ENCODE measurements at places on chromosomes 6 and 20. TPM values are rescaled to one million over a fixed set of nuclear protein-coding genes. Genes with fewer than 3 reads are reported as not detected.

GRCh38 chr20:967796-968742 is 34.0 kb downstream of the RSPO4 start:
- no peak for DNase-seq

The ESF1 gene
- total RNA-seq: 3.0 TPM

GRCh38 chr6:138776659-138777058 is 3.1 kb downstream of the CCDC28A start:
- DNase-seq: no peak

- no peak for DNase-seq
Measured at GRCh38 chr6:75556240-75556639, 45.4 kb upstream of the SENP6 start.

DNA sequence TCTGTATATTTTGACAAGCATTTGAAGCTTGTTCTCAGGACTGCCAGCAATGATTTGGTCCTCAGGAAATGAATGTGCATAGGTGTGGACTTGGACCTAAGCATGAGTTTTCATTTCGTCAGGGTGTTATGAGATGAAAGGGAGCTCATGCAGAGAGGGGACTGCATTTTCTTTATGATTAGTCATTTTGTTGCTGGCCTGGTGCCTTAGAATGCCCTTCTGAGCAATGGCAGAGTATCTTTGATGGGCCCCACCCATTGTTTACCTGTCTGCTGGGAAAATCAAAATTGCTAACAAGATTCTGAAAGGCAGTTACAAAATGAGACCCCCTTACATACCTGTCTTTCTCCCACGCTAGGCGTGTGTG is 51.5 kb upstream of the MTHFD1L start:
- no peak for DNase-seq

- no peak for DNase-seq
Measured at GRCh38 chr20:41334036-41334435, 6.6 kb upstream of the LPIN3 start.

The PYGB gene
- 195 TPM for total RNA-seq

DNA sequence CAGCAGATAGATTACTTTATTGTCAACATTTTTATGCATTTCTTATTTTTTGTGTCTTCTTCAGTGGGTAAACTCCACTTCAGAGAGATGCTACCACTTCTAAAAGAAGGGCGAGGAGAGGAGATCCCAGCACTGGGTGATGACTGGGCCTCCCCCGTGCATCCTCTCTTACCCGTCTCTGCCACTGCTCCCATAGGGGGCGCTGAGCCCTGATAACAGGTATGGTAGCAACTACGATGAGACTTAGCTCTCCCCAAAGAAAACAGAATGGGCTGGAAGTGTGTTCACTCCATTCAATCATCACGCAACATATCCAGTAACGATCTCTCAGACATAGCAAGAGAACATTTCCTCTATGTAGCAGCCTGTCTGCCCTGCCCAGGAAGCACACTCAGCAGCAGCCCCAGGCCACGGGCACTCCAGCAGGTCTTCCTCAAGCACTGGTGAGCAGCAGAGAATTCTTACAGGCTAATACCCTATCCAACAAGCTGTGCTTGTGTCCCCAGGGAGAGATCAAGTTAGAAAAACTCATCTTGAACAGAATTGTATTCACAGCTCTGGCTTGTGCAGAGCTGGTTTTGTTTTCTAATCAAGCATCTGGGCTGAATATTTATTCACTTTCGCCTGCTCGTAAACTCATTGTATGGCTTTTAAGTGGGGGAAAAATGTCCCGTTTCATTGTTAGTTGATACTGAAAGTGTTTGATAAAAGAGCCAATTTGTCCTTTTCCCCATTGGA is 533.1 kb upstream of the CDH4 start:
- DNase-seq: no peak

DNA sequence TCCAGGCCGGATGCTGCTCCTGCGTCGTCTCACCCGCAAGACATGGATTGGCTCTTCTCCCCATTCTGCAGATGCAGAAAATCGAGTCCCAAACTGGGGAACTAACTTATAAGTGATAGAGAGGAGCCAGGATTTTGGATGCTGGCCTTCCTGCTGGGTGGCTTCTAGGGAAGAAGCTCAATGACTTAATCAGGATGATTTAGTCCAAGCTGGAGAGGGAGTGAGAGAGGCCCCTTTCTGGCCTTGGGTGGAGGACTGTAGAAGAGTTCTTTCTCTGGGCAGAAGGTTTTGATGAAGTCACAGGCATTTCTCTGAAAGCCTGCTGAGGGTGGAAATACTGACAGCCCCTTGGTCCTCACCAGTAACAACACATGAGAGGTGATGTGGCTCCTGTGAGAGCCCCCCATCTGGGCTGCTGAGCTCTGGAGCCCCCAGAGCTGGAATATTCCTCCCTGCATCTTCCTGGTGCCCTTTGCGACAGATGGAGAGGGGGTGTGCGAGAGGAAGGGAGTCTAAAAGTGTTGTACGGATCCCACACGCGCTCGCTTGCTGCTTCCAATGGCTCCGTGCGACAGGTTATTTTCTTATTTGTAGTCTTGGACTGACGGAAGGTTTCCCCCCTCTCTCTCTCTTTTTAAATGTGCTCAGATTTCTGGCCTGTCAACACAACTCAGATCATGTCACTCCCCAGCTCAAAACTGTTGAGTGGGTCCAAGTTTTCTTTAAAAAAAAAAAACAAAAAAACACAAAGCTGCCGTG is 3.5 kb downstream of the SIRPA start:
- DNase-seq: no peak

The OR2J3 gene
- not detected for total RNA-seq

The EPPIN gene
- total RNA-seq: not detected

DNA sequence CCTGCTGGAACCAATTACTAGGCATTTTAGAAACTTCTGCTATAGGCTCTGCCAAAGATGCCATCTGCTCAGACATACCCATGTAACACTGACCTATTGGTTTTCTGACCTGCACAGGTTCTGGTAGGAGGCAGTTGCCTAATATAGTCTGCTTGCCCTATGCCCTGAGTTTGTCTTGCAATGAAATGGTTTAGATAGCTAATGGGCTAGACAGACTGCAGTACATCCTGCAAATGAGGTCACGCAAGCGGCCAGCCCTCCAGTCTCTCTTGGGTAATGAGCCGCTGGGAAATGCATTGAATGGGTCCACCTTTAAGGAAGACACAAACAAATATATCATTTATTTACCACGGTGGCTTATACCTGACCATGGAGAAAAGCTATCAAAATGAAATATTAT is 90.6 kb upstream of the B3GAT2 start:
- DNase-seq: no peak

DNA sequence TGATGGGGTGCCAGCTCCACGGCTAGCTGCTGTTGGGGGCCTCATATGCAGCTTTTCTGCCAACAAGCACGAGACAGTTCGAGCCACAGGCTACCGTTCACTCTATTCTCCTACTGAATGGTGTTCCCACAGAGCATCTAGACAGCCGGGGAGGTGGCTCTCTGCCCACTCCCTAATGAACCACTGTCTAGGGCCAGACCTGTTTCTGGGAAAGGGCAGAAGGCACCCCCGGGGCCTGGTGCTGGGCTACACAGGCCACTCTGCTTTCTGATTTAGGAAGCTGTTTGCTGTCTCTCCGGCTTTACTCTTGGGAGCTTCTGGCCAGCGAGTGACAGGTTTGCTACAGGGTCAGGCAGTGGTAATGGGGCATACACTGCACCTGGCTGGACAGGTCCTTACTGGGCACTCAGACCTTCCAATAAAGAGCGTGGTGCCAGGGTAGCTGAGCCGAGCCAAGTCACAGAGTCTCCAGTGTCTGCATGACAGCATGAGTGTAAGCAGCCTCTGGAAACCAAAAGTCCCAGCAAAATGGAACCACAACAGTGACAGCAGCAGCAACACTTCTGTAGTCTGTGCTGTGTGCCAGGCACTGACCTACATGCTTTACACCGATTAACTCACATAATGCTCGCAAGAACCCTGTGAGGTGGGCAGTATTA is 8.4 kb downstream of the CCDC167 start:
- no peak for DNase-seq

DNA sequence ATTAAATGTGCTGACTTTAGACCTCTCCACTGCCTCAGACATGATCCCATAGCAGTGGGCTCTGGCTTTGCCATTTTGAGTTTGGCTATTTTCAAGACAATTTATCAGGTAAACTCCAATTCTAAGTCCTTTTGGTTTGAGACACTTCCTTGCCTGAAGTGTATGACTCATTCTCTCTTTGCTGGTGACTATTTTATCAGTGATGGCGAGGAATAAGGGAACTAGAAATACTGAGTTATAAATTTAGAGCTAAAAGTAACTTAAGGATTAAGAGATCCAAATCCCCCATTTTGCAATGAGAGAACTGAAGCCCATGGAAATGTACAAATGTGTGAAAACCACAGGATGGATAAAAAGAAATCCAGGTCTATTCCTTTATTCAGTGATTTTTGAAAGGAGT is 30.9 kb upstream of the CD83 start:
- DNase-seq: no peak

The SUMO4 gene
- 1.5 TPM for total RNA-seq

- no peak for DNase-seq
Measured at GRCh38 chr6:57242505-57242904, 20.4 kb upstream of the RAB23 start.

- DNase-seq: no peak
Measured at GRCh38 chr20:62631336-62632308, 10.7 kb upstream of the SLCO4A1 start.

- no peak for DNase-seq
Measured at GRCh38 chr6:98094696-98095095, 739.7 kb upstream of the POU3F2 start.

The CPNE5 gene
- total RNA-seq: 8.3 TPM

DNA sequence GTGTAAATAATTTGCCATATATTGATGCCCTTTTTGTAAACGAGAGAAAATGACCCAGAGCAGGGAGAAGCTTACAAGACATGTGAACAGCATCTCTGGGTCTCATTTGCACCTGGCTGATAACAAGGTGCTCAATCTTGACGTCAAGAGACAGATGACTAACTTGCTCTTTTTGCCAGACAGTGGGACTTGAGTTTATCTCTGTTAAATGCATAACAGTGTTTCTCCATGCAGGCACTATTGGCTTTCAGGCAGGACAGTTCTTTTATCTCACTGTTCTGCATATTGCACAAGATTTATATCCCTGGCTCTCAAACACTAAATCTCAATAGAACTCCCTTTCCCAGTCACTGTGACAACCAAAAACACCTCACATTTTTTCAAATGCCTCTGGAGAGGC is 56.4 kb downstream of the RFX6 start:
- DNase-seq: no peak

The ZSWIM3 gene
- total RNA-seq: 8.3 TPM

The LBP gene
- total RNA-seq: not detected

DNA sequence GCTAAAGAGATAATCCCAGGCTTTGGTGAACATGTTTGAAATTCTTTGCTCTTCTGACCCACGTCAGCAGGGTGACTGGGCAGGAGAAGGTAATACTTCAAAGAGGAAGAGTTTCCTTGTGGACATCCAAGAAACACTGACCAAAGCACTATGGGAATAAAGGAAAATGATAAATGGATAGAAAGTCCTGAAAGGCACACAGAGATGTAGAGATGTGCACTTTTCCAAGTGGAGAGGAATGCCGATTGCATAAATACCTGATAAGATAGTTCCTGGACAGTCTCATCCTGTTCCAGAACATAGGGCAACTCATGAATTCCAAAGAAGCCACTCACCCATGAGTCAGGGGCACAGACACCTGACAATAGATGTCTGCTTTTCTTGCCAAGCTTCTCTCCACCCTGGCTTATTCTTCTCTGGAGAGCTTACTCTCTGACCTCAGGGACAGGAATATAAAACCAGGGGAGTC is 191.3 kb upstream of the FOXA2 start:
- DNase-seq: no peak

GRCh38 chr6:97282238-97282725 is 734 bp downstream of the MMS22L start:
- DNase-seq: no peak

GRCh38 chr6:22322103-22323030 is 25.5 kb upstream of the PRL start:
- DNase-seq: no peak

GRCh38 chr6:101393829-101394251 is 332 bp downstream of the GRIK2 start:
- DNase-seq: no peak

DNA sequence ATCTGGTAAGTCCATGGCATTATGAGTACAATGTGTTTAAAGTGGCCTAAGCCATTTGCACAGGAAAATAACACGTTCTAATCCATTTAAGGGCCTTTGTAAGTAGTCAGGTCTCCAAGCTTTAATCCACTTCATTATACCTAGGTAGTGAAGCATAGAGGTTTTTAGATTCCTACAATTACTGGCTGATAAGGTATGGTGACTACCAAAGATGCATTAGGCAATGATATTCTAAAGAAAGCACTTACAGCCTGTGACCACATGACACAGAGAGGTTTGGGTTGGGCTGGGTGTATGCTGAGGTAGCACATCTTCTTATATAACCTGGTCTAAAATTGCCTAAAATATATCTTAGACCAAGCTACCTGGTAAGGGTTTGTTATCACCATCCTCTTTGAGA is 504.4 kb downstream of the TFAP2B start:
- DNase-seq: no peak

The RAB44 gene
- 0.32 TPM for total RNA-seq

DNA sequence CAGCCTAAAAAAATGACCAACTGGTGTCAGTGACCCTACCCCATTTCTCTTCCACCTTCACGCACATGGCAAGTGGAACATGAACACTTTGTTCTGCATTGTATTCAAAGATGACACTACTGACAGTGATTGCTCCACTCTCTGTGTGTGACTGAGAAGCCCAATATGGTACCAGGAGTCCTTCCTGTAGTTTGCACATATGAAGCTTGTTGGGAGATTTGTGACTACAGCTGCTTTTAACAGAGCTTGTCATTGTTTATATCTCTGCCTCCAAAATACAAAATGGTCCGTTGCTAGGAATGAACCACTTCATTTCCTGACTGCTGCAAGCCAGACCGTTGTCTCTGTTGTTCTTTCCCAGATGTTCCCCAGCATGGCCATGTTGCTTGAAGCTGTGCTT is 140.3 kb upstream of the TCF21 start:
- DNase-seq: no peak

DNA sequence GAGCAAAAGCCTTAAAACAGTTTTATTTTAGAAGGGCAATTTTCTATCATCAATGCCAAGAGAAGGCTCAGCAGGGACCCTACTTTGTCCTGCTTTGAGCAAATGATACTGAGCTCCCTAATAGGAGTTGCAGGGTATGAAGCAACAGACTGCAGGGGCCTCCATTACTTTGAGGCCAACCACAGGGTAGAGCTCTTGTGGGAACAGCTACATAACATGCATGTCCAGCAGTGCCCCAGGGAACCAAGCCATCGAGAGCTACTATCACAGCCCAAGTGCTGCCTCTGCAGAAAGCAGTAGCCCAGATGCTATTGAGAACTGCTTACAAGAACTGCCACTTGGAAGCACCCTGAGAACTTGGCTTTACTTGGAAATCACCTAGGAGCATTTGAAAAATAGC is 222.1 kb downstream of the LAMA2 start:
- DNase-seq: no peak
